Left cardiac atrium (tissue), 4 donors: ENCODE measurements at places on chromosomes 3 and 15. TPM values are rescaled to one million over a fixed set of nuclear protein-coding genes. Genes with fewer than 3 reads are reported as not detected.

The GNB4 gene
- 17.0 TPM for total RNA-seq

The PCSK6 gene
- 14.5 TPM for total RNA-seq

DNA sequence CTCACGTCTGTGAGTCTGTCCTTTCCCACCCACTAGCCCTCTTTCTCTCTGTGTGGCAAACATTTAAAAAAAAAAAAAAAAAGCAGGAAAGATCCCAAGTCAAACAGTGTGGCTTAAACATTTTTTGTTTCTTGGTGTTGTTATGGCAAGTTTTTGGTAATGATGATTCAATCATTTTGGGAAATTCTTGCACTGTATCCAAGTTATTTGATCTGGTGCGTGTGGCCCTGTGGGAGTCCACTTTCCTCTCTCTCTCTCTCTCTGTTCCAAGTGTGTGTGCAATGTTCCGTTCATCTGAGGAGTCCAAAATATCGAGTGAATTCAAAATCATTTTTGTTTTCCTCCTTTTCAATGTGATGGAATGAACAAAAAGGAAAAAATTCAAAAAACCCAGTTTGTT is 97.7 kb downstream of the GAP43 start:
- no peak for DNase-seq

- DNase-seq: no peak
These were observed 28.6 kb upstream of the PLXNA1 start for GRCh38 chr3:126954141-126954842.

GRCh38 chr3:151526757-151527156 is 65.9 kb upstream of the IGSF10 start:
- DNase-seq: no peak

DNA sequence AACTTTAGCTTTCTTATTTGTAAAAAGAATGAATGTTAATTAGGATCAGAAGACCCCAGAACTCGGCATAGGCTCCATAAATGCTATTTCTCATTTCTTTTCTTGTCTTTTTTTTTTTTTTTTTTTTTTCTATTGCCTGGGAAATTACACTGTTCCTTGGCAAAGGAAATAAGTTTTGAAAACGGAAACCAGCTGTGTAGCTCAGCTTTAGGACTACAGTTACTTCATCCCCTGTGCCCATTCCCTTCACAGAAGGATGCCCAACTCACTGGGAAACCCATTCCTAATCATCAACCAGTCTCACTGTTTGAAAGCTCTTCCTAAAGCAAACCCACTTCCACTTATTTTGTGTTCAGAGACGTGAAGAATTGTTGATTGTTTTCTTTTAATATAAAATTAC is 254.0 kb upstream of the IL12A start:
- no peak for DNase-seq
